ENCODE measurements at places on chromosomes 13 and 19.

DNA sequence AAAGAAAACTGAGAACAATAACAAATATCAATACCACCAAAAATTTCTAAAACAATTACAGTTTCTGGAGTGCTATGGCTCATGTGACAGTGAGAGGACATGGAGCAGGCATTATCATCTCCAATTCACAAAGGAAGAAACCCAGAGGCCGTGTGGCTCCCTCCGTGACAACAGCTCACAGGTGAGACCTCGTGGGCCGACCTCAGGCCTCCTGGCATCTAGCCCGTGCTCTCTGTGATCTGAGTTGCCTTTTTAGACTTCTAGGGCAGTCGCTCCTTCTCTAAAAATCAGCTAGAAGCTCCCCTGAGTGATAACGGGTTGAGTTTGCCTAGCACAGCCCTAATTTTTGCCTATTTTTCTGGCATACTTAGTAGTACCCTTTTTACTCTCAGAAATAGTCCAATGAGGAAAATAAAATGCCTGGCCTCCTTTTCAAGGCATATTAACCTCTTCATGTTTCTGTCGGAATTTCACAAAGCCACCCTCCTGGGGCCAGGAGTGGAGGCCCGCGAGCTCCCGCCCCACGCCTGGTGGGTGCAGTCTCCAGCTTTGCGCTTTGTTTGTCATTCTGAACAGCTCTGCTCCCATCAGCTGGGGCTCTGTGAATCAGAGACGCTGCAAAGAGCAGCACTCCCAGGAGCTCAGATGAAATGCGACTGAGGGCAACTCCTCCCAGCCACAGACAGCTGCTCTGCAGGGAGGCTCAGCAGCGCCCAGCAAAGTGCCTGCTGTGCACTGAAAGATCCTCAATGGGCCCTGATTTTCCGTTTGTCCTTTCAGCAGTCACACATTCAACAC, 292.5 kb downstream of the UQCRFS1 start:
- DNase-seq: no peak

DNA sequence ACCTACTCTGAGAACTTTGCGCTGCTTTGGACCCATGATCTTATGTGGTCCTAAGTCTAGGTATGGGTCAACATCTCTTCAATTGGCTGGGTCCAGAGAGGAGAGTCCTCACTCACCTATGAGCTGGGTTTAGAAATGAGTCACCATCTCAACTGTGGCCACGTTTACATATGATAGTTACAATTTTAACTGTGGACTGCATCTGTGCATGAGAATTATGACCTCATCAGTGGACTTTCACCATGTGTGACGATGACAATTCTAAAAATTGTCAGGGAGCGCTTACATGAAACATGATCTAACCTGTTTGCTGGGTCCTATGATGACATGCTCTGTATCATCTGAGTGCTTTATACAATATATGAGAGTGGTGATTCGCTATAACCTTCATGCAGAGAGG, 12.7 kb upstream of the ZNF724 start:
- DNase-seq: no peak

DNA sequence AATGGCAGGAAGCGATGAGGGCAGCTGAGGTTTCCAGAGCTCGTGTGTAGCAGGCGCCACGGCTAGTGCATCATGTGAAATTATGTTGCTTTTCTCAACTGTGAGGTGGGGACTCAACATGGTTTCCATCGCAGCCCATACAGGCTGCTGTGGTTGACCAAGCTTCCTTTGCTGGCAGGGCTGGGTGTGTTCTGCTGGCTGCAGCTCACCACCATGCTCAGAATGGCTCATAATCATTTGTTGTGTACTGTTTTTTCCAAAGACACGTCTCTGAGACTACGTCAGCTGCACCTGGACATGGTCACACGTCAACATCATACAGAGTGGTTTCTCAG, 16.1 kb upstream of the RASA3 start:
- no peak for DNase-seq

DNA sequence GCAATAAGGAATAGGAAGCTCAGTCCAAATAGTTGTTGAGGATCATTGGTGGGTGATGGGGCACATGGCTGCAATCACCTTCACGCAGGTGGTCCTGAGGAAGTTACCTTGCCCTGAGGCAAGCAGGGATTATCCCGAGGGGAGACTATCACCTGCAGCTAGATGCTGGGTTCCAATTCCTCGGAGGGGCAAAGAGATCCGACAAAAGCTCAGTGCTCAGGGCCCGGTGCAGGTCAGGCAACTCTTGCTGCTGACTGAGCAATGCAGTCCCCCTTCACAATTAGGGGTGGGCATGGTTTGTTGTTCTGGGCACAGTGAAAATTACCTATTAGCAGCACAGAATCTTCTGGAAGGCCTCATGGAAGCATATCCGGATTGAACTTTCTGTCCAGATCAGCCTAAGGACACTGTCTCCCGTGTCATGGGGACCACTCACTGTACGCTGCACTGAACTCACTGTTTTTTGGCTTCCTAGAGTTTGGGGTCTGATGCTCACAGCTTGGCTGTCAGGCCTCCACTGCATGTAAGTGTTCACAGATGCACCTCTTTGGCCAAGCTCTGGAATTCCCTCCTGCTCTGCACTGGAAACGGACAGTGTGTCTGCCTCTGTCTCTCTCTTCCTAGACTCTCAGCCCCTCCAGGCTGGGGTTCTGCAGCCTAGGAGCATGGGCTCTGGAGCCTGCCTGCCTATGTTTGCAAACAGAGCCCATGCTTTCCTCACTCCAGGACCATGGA, 372.7 kb downstream of the ZNF536 start:
- no peak for DNase-seq

DNA sequence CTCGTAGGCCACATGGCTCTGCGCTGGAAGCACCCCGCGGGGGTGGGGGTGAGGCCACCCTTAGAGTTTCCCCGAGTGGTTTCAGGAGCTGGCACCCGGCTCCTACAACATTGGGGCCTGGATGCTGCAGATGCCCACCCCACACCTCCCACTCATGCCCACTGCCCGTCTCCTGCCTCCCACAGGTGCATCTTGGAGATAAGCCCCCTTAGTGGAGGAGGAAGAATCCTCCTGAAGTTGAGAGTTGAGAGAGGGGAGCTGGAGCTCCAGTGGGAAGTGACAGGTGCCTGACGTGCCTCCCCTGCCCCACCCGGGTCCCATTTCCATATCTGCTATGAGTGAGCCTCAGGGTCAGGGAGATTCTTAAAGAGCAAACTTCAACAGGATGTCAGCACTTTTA, 341.3 kb downstream of the TEX29 start:
- no peak for DNase-seq

DNA sequence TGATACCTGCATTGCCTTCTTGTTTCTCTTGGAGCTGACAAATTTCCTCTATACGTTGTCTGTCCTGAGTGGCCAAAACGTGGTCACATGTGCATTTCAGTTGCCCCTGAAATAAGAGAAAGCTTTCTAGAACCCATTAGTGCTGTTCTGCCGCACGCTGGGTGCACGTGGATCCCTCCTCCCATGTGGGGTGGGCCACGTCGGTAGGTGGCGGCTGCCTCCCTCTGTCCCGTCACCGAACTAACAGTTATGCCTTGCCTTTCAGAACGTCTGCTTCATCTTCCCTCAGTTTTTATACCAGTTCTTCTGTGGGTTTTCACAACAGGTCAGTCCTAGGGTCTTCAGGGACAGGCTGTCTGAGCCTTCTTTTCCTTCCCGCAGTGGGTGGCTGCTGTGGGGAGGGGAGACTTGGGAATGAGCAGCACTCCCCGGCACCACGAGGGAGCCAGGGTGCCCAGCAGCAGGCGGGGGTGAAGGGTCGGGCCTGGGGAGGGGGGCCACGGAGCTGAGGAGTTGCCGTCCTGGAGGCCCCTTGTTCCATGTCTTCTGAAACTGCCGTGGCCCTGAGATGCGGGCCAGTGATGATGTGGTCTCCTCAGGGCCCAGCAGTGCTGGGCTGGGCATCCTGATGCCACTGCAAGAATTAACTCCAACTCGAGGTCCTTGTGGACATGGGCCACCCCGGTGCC, 109.7 kb upstream of the MCF2L start:
- no peak for DNase-seq

DNA sequence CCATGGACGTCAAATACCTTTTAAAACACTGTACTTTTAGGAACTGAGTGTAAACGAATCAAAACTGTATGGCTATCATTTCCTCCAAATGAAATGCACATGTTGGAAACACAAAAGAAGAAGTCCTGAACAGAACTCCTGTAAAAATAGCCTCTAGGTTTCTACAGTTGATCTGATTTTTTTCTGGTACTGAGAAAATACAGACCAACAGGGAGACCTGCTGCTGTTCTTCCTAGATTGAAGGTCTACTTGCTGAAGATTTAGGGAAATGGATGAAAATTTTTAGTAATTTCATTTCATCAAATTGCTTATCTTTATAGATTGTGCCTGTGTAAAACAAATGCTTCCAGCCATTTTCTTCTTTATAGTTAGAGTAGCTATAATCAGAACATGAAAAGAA, 520.4 kb downstream of the SLITRK6 start:
- no peak for DNase-seq

GRCh38 chr13:62847520-62847919, 1431.9 kb upstream of the PCDH20 start:
- no peak for DNase-seq

GRCh38 chr13:26951581-26952177, 191.1 kb upstream of the GPR12 start:
- DNase-seq: no peak

DNA sequence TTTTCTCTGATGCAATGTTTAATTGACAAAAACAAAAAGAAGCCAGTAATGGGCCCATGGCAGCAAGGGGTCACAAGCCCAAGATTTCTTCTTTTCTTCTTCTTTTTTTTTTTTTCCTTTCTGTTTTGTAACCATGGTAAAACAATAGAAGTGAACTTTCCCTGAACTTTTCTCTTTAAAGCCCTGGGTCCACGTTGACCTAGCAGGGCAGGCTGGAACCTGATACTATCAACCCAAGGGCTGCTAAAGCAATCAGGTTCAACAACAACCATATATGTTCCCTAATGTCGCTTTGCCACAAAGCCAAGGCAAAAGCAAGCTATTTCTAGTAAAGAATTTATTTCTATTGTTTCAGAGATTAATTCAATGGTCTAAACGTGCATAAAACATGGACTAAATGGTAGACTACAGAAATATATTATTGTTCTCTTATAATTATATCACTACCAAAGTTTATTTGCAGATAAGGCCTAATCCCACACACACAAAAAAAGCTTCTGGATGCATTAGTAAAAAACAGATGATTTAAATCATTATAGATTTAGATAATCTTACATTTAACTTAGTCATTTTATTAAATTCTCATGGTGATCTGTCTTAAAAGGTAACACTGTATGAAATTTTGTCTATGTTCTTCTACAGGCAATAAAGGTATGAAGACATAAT, 153.9 kb downstream of the DACH1 start:
- DNase-seq: peak; percentile 67

DNA sequence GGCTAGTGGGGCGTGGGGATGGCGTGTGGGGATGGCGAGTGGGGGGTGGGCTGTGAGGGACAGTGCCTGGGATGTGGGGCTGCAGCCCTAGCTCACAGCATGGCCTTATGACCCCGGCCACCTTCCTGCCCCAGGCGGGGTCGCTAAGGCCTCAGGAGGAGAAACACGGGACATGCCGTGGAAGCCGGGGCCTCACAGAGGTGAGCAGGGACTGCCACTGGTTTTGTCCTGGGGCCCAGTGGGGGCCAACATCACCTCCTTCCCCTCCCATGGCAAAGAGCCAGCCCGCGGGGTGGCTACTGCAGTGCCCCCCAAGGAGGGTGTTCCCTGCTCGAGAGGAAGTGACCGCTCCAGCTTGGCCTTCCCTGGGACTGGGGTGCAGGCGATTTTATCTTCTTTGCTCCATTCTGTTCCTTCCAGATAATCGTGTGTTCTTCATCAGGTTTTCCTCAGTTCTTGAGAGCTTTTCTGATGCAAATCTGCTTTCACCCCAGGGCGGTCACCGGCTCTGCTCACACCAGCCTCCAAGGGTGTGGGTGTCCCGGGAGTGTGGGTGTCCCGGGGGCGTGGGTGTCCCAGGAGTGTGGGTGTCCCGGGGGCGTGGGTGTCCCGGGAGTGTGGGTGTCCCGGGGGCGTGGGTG, 1.2 kb downstream of the F7 start:
- DNase-seq: no peak

- peak; percentile 26 for DNase-seq
Measured at GRCh38 chr19:11324748-11325389, 14.6 kb downstream of the RAB3D start.

GRCh38 chr13:38363219-38363618, 13.6 kb downstream of the UFM1 start:
- DNase-seq: no peak

GRCh38 chr19:45883881-45884681, 1.9 kb downstream of the IRF2BP1 start:
- DNase-seq: no peak

DNA sequence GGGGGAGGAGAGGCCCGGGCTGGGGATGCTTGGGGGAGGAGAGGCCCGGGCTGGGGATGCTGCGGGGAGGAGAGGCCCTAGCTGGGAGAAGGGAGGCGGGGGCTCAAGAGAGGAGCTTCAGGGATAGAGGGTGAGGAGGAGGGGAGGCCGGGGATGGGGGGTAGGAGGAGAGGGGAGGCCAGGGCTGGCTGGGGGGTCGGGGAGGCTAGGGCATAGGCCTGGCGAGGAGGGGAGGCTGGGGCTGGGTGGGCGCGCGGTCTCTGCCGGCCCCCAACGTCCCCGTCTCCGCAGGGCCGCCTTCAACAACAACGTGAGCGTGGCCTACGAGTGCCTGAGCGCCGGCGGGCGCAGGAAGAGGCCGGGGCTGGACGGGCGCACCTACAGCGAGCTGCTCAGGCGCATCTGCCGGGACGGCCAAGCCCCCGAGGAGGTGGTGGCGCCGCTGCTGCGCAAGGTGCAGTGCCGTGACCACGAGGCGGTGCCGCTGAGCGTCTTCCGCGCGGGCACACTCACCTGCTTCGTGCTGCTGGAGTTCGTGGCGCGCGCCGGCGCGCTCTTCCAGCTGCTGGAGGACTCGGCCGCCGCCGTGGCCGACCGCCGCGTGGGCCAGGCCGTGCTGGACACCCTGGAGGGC, 11.4 kb downstream of the TPGS1 start:
- no peak for DNase-seq

DNA sequence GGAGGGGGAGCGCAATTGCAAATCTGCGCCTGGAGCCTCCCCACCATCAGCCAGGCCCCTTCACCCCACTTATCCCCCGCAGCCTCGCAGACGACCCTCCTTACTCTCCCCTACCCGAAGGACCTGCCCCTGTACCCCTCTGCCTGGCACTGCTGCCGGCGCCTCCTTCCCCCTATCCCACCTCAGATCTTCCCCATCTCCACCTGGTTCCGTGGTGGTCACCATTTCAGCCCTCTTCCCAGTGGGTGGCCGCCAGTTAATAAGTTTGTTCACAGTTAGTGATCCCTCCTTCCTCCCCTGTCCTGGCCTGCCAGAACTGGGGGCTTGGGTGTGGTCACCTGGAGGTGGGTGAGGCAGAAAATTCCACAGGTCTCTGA, 397 bp downstream of the SLC44A2 start:
- DNase-seq: no peak

- DNase-seq: no peak
Measured at GRCh38 chr13:26575244-26575643, 17.8 kb downstream of the WASF3 start.

GRCh38 chr13:43377973-43378372, 354.6 kb downstream of the DNAJC15 start:
- no peak for DNase-seq

DNA sequence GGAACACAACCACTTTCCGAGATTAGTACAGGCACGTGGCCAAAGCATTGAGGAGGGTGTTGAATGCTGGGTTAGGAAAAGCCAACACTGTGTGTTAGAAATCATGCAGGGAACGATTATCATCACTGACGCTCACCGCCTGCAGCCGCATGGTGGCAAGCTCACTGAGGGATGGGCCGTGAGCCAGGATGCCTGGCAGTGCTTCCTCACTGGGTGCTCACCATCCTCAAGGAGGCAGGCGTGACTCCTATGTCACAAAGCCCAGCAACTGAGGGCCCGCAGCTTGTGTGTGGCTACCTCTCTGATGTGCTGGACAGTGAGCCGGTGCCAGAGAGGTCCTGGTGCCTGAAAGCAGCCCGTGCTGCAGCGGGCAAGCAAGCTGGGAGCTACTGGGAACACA, 30.4 kb upstream of the TIMM44 start:
- no peak for DNase-seq
